ENCODE measurements at places on chromosomes 2 and 18.
A peak's percentile ranks its signal among the peaks of the same experiment; 100 is the strongest.

DNA sequence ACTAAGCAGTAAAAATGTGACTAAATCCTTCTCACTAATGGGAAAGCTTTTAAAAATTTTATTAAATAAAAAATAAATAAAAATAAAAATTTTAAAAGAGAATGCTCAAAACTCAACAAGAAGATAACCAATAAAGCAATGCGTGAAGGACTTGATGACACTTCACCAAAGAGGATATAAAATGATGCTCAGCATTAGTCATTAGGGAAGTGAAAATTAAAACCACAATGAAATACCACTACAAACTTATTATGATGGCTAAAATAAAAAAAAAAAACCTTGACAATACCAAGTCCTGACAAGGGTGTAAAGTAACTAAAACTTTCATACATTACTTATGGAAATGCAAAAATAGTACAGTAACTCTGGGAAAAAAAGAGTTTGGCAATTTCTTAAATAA lies 3.3 kb upstream of the WDR75 start:
- DNase-seq, result no peak

DNA sequence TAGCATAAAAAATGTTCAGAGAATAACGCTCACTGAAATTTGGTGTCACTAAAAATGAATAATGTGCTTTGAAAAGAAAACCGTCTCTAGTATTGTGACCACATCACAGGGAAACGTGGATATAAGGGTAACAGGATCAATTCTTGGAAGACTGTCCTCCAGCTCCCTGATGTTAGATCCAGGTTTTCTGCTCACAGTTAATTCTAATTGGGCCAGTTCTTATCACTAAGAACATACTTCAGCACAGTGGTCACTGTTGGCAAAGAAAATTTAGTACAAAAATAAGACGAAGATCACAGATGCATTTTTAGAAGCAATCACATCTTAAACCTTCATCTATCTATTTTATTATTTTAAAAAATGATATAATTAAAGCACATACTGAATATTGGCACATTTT lies 57.0 kb upstream of the CD226 start:
- DNase-seq, result peak; percentile 20

- no peak for DNase-seq
These were observed 31.4 kb upstream of the IL18RAP start for GRCh38 chr2:102391565-102391964.

- no peak for DNase-seq
These were observed 175.9 kb upstream of the FN1 start for GRCh38 chr2:215611609-215612386.

GRCh38 chr2:160561551-160562295 lies 68.1 kb upstream of the RBMS1 start:
- no peak for DNase-seq

DNA sequence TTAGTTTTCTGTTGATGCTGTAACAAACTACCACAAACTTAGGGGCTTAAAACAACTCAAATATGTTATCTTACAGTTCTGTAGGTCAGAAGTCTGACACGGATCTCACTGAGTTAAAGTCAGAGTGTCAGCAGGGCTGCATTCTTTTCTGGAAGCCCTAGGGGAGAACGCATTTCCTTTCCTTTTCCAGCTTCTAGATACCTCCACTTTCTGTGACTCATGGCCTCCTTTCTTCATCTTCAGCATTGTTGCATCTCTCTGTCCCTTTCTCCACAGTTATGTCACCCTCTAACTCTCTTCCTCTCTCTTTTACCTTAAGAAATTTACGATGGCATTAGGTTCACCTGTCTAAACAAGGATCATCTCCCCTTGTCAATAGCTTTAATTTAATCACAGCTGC lies 13.3 kb upstream of the PPP4R1 start:
- no peak for DNase-seq

DNA sequence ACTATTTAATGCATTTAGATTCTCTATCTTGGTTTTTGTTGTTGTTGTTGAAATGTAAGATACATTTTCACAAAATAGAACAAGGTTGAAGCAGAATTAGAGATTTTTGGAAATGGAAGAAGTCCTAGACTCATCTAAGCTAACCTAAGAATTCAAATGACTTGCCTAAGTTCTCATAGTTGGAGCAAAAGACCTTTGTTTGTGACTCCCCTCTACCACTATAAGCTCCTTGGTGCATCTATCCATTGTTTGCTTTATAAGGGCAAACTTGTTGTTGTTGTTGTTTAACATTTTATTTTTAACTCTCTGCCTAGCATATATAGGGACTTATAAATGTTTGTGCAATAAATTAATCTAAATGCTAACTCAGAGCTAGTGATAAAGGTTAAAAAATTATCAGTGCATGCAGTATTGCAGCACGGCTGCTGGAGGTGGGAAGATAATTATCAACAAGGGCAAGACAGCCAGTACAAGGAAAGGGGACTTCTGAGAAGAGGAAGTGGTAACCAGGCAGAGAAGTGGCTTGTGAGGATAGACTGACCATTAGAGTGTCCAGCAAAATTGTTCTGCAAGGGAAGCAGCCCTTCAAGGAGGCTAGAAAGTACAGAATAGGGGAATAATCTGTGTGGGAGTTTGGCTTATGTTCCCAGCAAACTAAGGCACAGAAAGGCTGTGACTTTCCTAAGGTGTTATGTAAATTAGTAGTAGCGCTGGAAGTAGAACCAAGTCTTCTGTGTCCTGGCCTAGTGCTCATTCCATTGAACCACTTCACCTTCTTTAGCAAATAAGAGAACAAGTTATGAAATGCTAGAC lies 38.1 kb upstream of the ACYP2 start:
- no peak for DNase-seq

GRCh38 chr18:3193331-3193730 lies 26.4 kb downstream of the MYOM1 start:
- DNase-seq, result no peak

- peak; percentile 65 for DNase-seq
These were observed 224.3 kb downstream of the ANAPC1 start for GRCh38 chr2:111659361-111660333.

- no peak for DNase-seq
These were observed 250.3 kb upstream of the TCF4 start for GRCh38 chr18:55838319-55838718.

DNA sequence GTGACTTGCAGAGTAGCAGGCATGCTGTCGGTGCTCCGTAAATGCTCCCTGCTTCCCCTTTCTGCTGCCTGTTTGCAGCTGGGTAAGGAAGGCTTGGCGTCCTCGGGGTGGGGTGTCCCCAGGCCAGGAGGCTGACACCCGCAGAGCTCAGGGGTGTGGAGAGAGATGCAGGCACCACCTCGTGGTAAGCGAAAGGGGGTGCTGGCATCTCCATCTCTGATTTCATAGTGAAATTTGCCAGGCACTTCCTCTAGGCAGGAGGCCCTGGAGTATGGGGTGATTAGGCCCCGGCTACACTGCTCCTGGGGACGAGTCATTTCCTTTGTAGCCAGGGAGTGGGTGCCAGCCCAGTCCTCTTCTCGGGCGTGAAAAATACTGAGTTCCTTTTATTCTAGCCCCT lies 160.4 kb downstream of the KLHL29 start:
- DNase-seq, result no peak

GRCh38 chr2:164972216-164972615 lies 16.9 kb upstream of the SLC38A11 start:
- DNase-seq, result no peak

- DNase-seq, result no peak
These were observed 63.5 kb upstream of the CTLA4 start for GRCh38 chr2:203804070-203804469.

DNA sequence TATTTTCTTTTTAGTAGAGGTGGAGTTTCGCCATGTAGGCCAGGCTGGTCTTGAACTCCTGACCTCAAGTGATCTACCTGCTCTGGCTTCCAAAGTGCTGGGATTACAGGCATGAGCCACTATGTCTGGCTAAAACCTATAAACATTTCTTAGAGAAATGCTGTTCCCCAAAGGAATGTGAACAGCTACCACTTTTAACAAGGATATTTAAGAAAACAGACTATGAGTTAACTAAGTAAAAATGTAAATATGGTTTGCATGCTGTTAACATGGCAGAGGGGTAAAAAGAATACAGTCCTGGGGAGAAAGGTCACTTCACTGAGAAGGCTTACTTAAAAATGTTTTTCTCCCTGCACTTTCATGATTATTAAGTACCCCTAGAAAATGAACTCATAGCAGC lies 57.1 kb downstream of the SLC16A14 start:
- no peak for DNase-seq

DNA sequence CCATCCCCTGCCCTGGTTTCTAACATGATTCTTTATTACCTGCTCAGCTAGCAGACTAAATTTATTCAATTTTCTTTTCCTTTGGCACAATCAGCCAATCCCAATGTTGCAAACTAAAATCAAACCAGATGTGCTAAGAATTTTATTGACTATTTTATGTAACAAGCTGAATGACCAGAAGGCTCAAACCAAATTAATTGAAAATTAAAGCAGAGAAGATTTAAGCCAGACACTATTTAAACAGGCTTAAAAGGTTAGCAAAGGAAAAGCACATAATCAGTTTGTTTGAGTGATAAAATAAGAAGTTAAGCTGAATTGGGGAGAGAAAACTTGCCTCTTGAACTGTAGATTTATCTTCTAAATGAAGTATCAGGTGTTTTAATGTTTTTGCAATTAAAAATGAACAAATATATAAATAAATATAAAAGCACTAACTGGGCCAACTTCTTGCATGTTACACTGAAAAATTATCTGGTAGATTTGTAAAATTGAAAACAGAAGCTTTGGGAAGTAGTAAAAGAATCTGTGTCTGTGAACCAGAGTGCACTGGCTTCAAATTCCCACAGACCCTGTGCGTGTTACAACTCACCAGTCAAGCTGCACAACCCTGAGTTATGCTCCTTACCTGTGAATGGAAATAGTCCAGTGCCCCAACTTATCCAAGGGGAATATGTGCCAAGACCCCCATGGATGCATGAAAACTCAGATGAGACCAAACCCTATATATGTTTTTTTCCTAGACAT lies 283.4 kb downstream of the CNTNAP5 start:
- no peak for DNase-seq

DNA sequence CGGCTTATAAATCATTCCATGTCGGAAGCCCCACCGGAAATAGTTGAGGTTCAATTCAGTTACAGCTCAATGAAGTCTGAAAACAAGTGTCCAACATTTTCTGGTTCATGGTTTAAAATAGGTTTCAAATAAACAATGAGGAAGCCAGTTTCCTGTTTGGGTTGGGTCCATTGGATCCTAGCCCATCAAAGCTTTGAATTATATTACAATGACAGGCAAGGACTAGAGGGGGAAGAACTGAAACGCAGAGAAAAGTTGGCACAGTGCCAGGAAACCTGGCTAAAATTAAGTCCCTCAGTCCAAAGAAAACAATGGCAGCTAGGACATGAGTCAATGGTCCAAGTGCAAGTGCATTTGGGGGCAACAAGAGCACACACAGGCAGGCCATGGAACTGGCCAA lies 32.0 kb downstream of the SLC14A1 start:
- DNase-seq, result no peak

GRCh38 chr2:74693668-74694067 lies 39.6 kb downstream of the SEMA4F start:
- DNase-seq, result no peak

GRCh38 chr2:48315896-48316194 lies 214.1 kb upstream of the STON1 start:
- DNase-seq, result no peak

GRCh38 chr2:29236074-29236473 lies 120.9 kb downstream of the CLIP4 start:
- DNase-seq, result no peak

GRCh38 chr2:58865436-58865835 lies 624.3 kb upstream of the FANCL start:
- no peak for DNase-seq

GRCh38 chr18:68164909-68165308 lies 550.0 kb downstream of the TMX3 start:
- no peak for DNase-seq

DNA sequence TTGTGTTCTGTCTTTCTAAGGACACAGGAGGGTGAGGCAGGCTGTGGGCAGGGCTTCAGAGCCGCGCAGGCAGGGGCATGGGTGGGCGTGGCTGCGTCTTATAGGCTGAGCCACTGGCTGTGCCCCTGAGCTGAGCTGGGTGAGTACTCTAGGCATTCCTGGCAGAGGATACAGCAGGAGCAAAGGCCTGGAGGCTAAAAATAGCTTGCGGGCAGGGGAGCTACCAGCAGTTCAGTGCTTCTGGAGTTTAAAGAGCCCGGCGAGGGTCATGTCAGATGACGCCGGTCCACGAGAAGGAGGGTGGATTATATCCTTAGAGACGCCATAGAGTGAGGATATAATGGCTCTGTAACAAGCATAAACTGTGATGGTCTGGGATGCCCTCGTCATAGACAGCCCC lies 31.5 kb upstream of the PDIA6 start:
- no peak for DNase-seq

- no peak for DNase-seq
These were observed 170.6 kb upstream of the PKDCC start for GRCh38 chr2:41877114-41877678.

- DNase-seq, result no peak
These were observed 38.8 kb downstream of the DNER start for GRCh38 chr2:229675569-229675968.

GRCh38 chr2:82256288-82256687 lies 1951.7 kb upstream of the LRRTM1 start:
- DNase-seq, result no peak

DNA sequence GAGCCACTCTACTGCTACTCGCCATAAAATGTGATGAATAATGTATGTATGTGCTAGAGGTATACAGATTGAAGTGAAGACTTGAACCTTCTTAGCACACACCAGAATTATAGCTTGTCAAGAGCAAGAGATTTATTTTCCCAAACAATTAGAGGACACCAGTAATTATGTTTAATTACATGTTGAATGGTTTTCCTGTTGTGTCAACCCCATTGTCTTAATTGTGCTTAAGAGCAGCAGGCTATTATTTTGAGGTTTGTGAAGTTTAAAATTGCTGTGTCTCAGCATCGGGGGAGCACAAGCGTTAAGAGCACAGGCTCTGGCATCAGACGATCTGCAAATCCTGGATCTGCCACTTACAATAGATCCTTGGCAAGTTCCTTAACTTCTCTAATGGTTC lies 29.0 kb downstream of the KIF5C start:
- no peak for DNase-seq

DNA sequence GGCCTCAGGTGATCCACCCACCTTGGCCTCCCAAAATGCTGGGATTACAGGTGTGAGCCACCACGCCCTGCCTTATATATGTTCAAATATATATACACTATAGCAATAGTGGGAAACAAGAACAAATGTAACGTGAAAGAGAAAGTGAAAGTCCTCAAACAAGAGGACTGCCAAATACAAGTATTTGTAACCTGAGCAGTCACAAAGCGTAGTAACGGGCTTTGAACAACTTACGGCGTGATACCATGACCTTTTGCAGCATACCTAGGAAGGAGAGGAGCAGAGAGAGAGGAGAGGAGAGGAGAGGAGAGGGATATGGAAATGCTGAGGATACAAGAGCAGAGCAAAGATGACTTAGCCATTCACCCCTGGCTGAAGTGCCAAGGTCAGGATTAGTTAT lies 113.8 kb upstream of the RGPD4 start:
- DNase-seq, result no peak

- DNase-seq, result no peak
These were observed 37.2 kb downstream of the CREG2 start for GRCh38 chr2:101349893-101350662.

Data from urinary bladder (tissue), 4 donors.